ENCODE measurements at places on chromosomes 11 and 22. TPM values are rescaled to one million over a fixed set of nuclear protein-coding genes. Genes with fewer than 3 reads are reported as not detected.
A peak's percentile ranks its signal among the peaks of the same experiment; 100 is the strongest.

DGAT2 gene
- 36.4 TPM for total RNA-seq

DUSP18 gene
- total RNA-seq = 6.1 TPM

ZBED4 gene
- total RNA-seq = 18.4 TPM

IMMP1L gene
- 35.5 TPM for total RNA-seq

CACNA1I gene
- 0.24 TPM for total RNA-seq

FLRT1 gene
- 0.53 TPM for total RNA-seq

PEX26 gene
- 35.6 TPM for total RNA-seq

POU2AF1 gene
- total RNA-seq = not detected

MPZL2 gene
- total RNA-seq = not detected

GDPD4 gene
- not detected for total RNA-seq

C22orf42 gene
- total RNA-seq = not detected

GRCh38 chr11:94593030-94593429, 25.9 kb downstream of the PIWIL4 start:
- H3K4me1 ChIP-seq = no peaks in the 10 kb centered on the region
- H3K27ac ChIP-seq = no peak overlapping the region
- no peak for DNase-seq
- H3K27me3 ChIP-seq = peaks cover 8% of the 10 kb centered on the region
- H3K36me3 ChIP-seq = no peaks in the 10 kb centered on the region

- no peak overlapping the region for H3K27ac ChIP-seq
- no peaks in the 10 kb centered on the region for H3K27me3 ChIP-seq
- DNase-seq = no peak
- H3K36me3 ChIP-seq = no peaks in the 10 kb centered on the region
These were observed 85.3 kb upstream of the SORL1-AS1 start for GRCh38 chr11:121538054-121538453.

GRCh38 chr22:36411589-36412258, 24.0 kb upstream of the MYH9 start:
- no peaks in the 10 kb centered on the region for H3K36me3 ChIP-seq
- H3K27ac ChIP-seq = no peak overlapping the region

DNA sequence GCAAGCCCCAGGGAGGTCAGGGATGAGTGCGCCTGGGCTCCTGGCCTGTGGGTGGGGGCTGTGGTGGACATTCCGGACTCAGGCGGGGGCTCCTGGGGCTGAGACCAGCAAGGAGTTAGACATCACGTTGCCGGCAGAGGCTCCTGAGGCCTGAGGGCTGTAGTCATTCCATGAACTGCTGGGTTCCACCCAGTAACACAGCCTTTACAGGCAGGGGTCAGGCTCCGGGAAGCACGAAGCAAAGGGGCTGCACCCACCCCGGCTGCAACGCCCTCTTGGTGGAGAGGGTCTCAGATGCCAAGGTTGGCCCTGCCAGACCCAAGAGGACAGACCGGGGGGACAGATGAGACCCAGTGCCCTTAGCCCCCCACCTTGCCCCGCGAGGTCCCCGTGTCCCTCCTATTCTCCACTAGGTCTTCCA, 9.0 kb downstream of the TNNT3 start:
- H3K27me3 ChIP-seq = no peaks in the 10 kb centered on the region
- H3K27ac ChIP-seq = no peak overlapping the region
- no peak for DNase-seq
- peaks cover 17% of the 10 kb centered on the region for H3K4me1 ChIP-seq
- H3K36me3 ChIP-seq = no peaks in the 10 kb centered on the region

- H3K27me3 ChIP-seq = no peaks in the 10 kb centered on the region
- no peak overlapping the region for H3K27ac ChIP-seq
- H3K4me1 ChIP-seq = no peaks in the 10 kb centered on the region
- H3K36me3 ChIP-seq = no peaks in the 10 kb centered on the region
- no peak overlapping the region for H3K4me3 ChIP-seq
These were observed 2314.9 kb downstream of the LRRC4C start for GRCh38 chr11:39144351-39145130.

DNA sequence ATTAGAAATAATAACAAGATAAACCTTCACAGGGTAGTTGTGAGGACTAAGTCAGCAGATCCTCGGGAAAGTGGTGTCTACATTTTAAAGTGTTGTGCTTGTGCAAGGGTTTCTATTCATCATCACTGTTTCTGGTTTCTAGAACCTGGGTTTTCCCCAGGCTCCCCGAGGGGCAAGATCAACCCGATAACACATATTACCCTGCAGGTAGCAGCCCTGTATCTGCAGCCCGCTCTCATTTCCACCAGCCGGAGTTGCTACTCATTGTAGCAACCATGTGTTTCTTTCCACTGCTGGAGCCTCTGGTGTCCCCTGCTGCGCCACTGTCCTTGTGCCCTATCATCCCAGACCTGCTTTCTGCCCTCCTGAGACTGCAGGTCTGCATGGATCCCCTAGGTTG, 67.0 kb downstream of the MIAT start:
- H3K27me3 ChIP-seq = no peaks in the 10 kb centered on the region
- H3K36me3 ChIP-seq = no peaks in the 10 kb centered on the region
- H3K4me1 ChIP-seq = no peaks in the 10 kb centered on the region
- H3K4me3 ChIP-seq = no peak overlapping the region
- DNase-seq = no peak
- no peak overlapping the region for H3K27ac ChIP-seq

- peak; percentile 15 for DNase-seq
- H3K4me1 ChIP-seq = peaks cover 6% of the 10 kb centered on the region
- no peak overlapping the region for H3K27ac ChIP-seq
- no peak overlapping the region for H3K4me3 ChIP-seq
- no peaks in the 10 kb centered on the region for H3K27me3 ChIP-seq
These were observed 427.3 kb downstream of the TENM4 start for GRCh38 chr11:79013509-79013908.

DNA sequence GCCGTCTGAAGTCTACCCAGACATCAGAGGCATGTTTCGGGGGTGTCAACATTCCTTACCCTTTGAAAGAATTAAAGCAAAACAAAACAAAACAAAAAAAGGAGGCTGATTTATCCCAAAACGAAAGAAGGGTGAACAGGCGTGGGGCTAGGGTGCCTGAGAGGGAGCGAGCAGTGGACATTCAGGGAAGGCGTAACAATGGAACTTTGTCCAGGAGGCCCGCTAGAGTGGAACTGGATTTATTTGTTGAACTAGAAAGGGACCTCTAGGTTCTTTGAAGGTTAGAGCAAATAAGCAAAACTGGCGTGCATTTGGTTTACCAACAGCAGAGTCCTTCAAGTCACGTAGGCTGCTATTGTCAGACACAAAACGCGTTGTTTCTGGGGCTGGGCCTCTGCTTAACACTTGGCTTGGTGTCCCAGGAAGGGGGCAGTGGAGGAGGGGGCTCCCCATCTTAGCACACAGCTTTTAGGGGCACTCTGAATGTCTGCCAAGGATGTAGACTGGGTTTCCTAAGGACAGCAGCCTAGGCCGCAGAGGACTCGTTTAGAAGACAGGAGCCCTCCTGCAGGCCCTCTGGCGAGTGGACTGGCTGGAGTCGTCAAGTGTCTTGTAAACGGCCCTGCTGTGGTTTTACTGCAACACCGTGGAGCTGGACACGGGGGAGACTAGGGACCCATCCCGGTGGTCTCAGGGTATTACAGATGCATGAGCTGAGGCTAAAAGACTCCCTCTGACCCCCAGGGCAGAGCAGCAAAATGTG, 203.7 kb upstream of the SORL1-AS1 start:
- peak overlapping the region; percentile 80 for H3K27ac ChIP-seq
- peaks cover 17% of the 10 kb centered on the region for H3K4me1 ChIP-seq
- no peaks in the 10 kb centered on the region for H3K36me3 ChIP-seq
- H3K4me3 ChIP-seq = no peak overlapping the region
- H3K27me3 ChIP-seq = no peaks in the 10 kb centered on the region

- no peak overlapping the region for H3K4me3 ChIP-seq
- DNase-seq = peak; percentile 76
- peaks cover 11% of the 10 kb centered on the region for H3K36me3 ChIP-seq
- H3K27ac ChIP-seq = peak overlapping the region; percentile 94
- peaks cover 32% of the 10 kb centered on the region for H3K4me1 ChIP-seq
- peaks cover 12% of the 10 kb centered on the region for H3K27me3 ChIP-seq
These were observed 6.5 kb downstream of the PIM3 start for GRCh38 chr22:49966774-49967705.

- H3K4me1 ChIP-seq = no peaks in the 10 kb centered on the region
- H3K27me3 ChIP-seq = no peaks in the 10 kb centered on the region
- no peak overlapping the region for H3K4me3 ChIP-seq
- H3K27ac ChIP-seq = no peak overlapping the region
- H3K36me3 ChIP-seq = no peaks in the 10 kb centered on the region
These were observed 91.7 kb upstream of the SHISAL1 start for GRCh38 chr22:44404341-44405020.

- no peak overlapping the region for H3K4me3 ChIP-seq
- no peaks in the 10 kb centered on the region for H3K36me3 ChIP-seq
- H3K4me1 ChIP-seq = peaks cover 17% of the 10 kb centered on the region
- DNase-seq = no peak
These were observed 5.5 kb downstream of the TOLLIP start for GRCh38 chr11:1303973-1304372.

DNA sequence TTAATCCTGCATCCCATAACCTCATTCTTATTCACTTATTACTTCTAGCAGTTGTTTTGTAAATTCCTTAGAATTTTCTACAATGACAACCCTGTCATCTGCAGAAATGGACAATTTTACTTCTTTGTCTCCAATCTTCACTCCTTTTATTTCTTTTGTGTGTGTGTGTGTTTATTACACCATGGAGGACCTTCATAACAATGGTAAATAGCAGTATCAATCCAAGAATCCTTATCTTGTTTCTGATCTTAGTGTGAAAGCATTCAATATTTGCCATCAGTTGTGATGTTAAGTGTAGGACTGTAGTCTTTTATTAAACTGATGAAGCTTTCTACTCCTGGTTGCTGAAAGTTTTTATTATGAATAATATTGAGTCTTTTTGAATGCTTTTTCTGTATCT, 109.1 kb downstream of the MPPED2 start:
- H3K27ac ChIP-seq = no peak overlapping the region
- H3K4me1 ChIP-seq = peaks cover 35% of the 10 kb centered on the region
- H3K27me3 ChIP-seq = no peaks in the 10 kb centered on the region
- no peaks in the 10 kb centered on the region for H3K36me3 ChIP-seq
- no peak for DNase-seq

Data from cardiac muscle cell (in vitro differentiated cells and primary cell).